ENCODE measurements at places on chromosomes 3 and 15.

- DNase-seq = no peak
Measured at GRCh38 chr3:46676601-46677410, 16.7 kb downstream of the ALS2CL start.

- DNase-seq = no peak
Measured at GRCh38 chr15:34849364-34849959, 54.1 kb upstream of the ACTC1 start.

DNA sequence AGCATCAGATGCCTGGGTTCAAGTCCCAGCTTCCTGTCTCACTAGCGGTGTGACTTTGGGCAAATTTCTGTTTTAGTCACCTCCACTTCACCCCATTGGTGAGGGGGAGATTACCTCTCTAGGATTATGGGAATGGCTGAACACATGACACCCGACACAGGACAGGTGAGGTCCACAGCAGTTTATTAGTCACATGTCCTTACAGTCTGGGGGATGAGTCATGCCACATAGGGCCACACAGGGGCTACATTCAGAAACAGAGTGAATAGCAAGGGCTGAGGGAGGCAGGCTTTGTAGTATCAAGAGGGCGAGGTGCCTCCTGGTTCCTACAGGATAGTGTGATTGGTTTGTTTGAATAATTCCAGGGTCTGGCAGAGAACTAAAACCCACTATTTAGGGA is 15.2 kb upstream of the ITGA11 start:
- DNase-seq = no peak

DNA sequence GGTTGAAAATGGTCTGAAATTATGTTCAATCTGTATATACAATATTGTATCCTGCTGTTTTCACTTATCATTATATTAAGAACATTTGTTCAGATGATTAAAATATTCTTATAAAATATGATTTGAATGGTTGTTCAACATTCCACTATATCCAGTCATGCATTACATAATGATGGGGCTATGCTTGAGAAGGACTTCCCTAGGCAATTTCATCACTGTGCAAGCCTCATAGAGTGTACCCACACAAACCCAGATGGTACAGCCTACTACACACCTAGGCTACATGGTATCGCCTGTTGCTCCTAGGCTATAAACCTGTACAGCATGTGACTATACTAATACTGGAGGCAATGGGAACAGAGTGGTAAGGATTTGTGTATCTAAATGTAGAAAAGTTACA is 30.5 kb downstream of the SLC7A14 start:
- DNase-seq = no peak

DNA sequence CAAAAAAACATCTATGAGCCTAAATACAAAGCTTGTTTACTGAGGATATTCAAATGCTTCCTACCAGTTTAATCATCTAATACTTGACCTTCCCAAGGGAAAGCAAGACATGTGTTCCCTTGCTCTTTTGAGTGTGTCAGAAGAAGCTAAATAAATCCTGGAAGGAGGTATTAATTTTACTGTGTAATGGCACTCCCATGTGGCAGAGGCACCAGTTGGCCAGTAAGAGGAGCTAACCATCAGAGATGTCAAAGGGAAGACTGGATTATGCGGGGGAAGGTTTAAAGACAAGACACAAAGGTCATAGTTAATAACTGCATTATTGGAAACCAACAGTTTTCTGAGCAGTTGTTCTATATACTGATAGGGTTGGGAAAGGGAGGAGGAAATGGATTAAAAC is 125.1 kb downstream of the SUCLG2 start:
- no peak for DNase-seq

DNA sequence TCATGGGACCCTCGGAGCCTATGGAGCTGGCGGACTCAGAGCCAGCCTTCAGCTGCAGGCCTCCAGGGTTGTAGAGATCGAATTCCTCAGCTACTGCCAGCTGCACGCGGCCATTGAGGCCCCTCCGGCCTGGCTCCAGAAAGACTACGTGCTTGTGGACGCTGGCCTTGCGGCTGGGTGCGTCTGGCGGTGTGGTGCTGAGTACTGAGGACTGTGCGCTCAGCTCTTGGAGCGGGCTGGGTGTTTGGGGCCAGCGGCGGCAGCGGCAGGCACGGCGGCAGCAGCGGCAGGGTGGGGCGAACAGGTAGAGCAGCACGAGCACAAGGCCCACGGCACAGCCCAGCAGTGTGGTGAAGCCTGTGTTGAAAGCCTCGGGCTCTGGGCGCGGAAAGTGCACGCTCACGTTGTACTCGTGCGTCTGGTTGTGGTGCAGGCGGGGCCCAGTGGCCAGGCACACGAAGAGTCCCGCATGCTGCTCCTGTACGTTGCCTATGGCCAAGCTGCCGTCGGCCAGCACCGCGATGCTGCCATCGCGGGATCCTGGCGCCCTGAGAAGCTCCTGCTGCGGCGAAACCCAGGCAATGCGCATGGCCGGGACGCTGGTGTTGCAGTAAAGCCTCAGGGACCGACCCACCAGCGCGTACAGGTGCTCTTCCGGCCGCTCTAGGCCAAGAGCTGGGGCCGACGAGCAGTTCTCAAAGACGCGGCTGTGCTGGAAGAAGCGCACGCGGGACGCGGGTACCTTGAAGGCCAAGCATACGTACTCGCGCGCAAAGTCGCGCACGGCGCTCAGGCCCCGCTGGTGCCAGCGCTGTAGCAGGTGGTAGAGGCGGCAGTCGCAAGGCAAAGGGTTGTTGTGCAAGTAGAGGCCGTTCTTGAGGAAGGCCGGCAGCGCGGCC is 1.3 kb downstream of the AMIGO3 start:
- no peak for DNase-seq

DNA sequence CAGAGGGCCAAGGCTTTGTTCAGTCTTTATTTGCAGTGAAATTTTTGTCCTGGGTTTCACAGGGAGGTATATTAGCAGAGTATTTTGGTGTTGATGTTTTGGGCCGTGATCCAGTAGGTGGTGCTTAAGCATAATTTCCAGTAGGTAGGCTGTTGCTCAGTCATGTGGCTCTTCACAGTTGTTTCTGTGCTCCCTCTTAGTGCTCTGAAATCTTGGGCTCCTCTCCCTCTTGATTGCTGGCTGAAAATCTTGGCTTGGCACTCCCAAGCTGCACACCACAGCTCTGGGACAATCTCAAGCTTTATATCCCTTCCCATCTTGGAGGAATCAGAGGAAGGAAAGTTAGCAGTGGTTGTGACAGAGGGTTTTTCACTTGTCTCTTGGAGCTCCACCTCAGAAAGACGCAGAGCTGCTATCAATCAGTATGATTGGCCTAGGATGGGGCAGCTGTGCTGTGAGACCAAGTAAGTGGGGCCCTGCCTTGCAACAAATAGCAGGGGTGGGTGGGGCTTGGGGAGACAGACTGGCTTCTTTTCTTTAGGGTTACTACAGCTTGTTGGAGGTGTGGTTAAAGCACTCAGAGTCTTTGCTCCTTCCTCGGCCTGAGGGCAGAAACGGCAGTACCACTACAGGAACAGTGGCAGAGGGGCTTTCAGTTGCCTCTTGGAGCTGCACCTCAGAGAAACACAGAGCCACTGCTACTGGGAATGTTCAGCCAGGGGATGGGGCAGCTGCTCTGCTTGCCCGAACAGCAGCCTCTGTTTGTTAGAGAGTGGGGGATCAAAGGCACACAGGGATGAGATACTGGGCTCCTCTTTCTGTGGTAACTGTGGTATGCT is 627.0 kb downstream of the SI start:
- DNase-seq = no peak
